Tibial artery (tissue), 4 donors: ENCODE measurements at places on chromosomes 1 and 21.
A peak's percentile ranks its signal among the peaks of the same experiment; 100 is the strongest.

GRCh38 chr1:152442765-152443164 is 28.7 kb upstream of the CRNN start:
- no peak for DNase-seq

DNA sequence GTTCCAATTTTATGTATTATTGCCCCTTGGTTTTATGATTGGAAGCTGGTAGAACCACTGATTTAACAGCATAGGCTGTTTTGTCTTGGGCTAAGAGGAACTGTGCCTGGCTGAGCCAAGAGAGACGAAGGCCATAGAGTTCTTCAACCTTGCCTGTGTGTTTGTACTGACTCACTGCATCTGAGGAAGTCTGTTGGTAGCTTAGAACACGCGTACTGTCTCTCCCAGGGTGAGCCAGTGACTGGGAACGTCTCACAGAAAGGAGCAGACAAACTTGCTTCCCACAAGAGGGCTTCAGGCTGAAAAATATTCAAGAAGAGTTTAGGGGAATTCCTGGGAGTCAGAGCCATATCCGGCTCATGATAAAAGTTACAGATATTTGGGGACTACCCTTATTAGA is 14.9 kb downstream of the TMEM51 start:
- DNase-seq, result no peak

GRCh38 chr1:167879508-167879907 is 34.4 kb downstream of the ADCY10 start:
- DNase-seq, result no peak

GRCh38 chr1:172326136-172326535 is 94.3 kb upstream of the C1orf105 start:
- DNase-seq, result no peak

GRCh38 chr1:221394011-221394544 is 347.8 kb downstream of the DUSP10 start:
- no peak for DNase-seq

- no peak for DNase-seq
Measured at GRCh38 chr1:211082824-211083223, 51.1 kb downstream of the KCNH1 start.

DNA sequence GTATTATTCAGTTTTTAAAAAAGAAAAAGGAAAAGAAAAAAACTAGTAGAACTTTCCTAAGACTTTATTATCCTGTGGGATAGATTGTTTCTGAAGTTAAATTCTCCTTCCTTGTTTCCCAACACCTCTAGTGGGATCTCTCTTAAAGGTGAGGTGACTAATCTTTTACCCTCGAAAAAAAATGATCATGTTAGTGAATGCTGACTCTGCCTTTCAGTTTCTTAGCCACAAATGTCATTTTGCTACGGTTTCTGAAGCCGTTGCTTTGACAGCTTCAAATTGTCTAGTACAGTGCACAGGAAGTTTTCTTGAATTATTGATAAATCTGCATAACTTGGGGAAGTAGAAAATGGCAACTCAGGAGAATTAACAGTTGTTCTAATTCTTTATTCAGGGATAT is 13.0 kb upstream of the NEK7 start:
- DNase-seq, result no peak

GRCh38 chr1:183163316-183163715 is 22.7 kb upstream of the LAMC2 start:
- DNase-seq, result no peak

DNA sequence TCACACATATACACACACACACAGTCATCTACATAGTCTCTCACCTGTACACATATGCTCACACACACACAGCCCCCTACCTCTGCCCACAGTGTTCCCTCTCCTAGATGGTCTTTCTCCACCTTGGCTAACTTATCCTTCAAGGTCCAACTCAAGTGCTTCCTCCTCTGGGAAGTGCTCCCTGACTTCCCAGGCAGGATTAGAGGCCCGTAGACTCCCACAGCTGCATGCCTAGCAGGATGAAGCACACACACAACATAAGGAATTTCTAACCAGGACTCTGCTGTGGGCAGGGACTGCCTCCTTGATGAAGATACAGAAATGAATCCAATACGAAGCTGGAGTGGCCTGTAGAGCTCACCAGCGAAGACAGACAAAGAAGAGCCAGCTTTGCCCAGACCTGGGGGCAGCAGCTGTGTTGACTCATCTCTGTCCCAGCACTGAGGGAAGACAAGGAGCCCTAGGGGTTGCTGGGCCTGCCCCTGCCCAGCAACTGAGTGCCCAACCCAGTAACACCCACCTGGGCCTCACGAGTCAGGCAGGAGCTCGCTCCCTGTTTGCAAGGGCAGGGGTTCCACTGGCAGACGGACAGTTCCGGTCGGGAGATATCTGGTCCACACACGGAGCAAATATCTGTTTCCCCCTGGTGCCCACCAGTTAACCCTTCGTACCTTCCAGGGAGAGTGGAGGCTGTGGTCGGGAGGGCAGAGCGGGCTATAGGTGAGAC is 100.8 kb downstream of the DMRTB1 start:
- DNase-seq, result no peak

GRCh38 chr1:183546427-183546826 is 43.8 kb downstream of the NCF2 start:
- DNase-seq, result no peak

GRCh38 chr1:154353460-154353904 is 28.2 kb downstream of the ATP8B2 start:
- no peak for DNase-seq

DNA sequence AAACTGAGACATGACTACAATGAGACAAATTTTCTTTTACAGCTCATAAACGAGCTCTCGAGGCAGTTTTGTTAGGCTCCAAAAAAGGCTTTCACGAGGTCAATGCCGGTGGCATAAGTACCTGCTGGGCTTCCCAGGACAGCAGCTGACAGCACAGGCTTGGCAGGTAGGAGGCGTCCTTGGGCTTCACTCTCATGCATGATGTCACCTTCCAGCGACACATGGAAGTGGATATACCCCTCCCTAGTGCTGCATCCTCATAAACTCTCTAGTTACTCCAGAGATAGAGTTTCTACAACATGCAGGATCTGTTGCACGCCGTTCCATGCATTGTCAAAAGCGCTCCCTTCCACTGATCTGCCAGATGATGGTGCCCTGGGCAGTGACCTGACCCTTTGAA is 112.5 kb upstream of the PAXBP1 start:
- no peak for DNase-seq

GRCh38 chr1:3275471-3276340 is 178.8 kb upstream of the ARHGEF16 start:
- peak; percentile 51 for DNase-seq

GRCh38 chr1:186682736-186683135 is 2.5 kb upstream of the PTGS2 start:
- no peak for DNase-seq

- no peak for DNase-seq
Measured at GRCh38 chr1:186497651-186498050, 36.7 kb upstream of the PDC start.

DNA sequence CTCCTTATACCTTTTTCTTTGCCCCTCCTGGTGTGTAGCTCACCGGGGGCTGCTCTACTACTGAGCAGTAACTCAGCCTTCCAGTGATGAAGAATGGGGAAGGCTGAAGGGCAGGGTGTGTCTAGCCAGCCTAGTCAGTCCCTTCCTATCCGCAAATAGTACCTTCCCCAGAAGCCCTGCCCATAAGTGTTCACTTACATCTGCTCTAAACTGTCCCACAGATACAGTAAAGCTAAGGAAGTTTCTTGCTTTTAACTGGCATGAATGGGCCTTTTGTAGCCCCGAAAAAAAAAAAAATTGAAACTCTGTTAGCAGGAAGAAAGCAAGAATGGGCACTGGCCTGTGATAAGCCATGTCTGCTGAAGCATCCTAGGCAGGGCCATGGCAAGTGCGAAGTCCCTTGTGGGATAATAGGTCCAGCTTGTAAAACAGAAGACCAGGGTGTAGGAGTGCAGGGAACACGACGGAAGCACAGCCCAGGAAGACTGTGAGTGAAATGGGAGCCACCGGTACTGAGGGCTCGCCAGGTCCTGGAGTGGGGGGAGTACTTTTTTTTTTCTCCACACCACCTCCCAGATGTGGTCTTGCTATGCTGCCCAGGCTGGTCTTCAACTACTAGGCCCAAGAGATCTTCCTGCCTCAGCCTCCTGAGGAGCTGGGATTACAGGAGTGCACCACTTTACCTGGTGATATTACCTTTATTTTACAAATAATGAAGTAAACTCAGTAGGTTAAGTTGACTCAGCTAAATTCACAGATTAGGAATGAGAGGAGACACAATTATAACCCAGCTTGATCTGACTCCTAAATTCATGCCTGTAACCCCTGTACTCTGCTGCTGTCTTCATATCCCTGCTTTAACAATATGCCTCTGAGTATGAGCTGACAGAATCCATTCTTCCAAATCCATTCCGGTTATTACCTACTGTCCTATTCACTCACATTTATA is 347.5 kb downstream of the SMYD3 start:
- DNase-seq, result no peak

DNA sequence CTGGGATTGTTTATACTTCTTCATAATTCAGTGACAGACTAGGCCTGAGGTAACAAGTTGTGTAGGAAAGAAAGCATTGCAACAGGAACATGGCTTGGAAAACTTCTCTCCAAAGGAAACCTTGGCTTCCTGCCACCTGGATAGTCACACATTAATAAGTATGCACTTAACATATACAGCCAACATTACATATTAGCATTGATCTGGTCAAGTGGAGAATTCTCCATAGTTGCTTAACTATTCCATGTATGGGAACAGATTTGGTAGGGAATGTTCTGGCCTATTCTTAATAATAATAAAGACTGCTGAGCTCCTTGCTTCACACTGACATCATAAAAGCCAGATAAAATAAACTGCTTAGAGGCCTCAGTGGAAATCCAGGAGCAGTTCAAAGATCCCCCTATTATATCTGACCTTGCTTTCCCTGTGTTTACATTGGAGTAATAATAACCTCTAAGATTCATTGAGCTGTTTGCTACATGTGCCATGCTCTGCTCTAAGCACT is 27.2 kb upstream of the NFIA start:
- no peak for DNase-seq
